CD4-positive, alpha-beta T cell (primary cell): ENCODE measurements at places on chromosomes 7 and 10. TPM values are rescaled to one million over a fixed set of nuclear protein-coding genes. Genes with fewer than 3 reads are reported as not detected.

The NAT16 gene
- total RNA-seq = not detected

The LIPF gene
- not detected for total RNA-seq

The SCART1 gene
- 5.0 TPM for total RNA-seq

The TMED4 gene
- 134 TPM for total RNA-seq

The TSPAN33 gene
- 3.6 TPM for total RNA-seq

The AGAP9 gene
- total RNA-seq = 5.4 TPM

The LRRC4 gene
- 1.6 TPM for total RNA-seq

The GPAM gene
- total RNA-seq = 4.8 TPM

The MSS51 gene
- total RNA-seq = 1.1 TPM

The TEX36 gene
- not detected for total RNA-seq

The STEAP1B gene
- total RNA-seq = not detected

The TSC22D4 gene
- total RNA-seq = 34.6 TPM

The PNLIPRP1 gene
- not detected for total RNA-seq

The MYH16 gene
- total RNA-seq = not detected

The CLRN3 gene
- not detected for total RNA-seq

The PSTK gene
- total RNA-seq = 18.6 TPM

The ZNF804B gene
- total RNA-seq = not detected

The PRRT4 gene
- total RNA-seq = 0.47 TPM

The MRPS24 gene
- 69.7 TPM for total RNA-seq

The TAS2R3 gene
- 0.31 TPM for total RNA-seq

The NPC1L1 gene
- 0.08 TPM for total RNA-seq

The FAM25A gene
- not detected for total RNA-seq

The CNTNAP2 gene
- not detected for total RNA-seq
